Astrocyte of the hippocampus (primary cell): ENCODE measurements at places on chromosomes 1 and 21.
A peak's percentile ranks its signal among the peaks of the same experiment; 100 is the strongest.

GRCh38 chr1:44643721-44644334 is 30.5 kb downstream of the TMEM53 start:
- peak; percentile 78 for DNase-seq

- DNase-seq, result no peak
Observed at GRCh38 chr1:13728091-13728715, 28.2 kb downstream of the PRDM2 start.

- no peak for DNase-seq
Observed at GRCh38 chr1:116131866-116132605, 20.8 kb downstream of the MAB21L3 start.

- DNase-seq, result no peak
Observed at GRCh38 chr1:91763252-91763651, 122.7 kb downstream of the TGFBR3 start.

DNA sequence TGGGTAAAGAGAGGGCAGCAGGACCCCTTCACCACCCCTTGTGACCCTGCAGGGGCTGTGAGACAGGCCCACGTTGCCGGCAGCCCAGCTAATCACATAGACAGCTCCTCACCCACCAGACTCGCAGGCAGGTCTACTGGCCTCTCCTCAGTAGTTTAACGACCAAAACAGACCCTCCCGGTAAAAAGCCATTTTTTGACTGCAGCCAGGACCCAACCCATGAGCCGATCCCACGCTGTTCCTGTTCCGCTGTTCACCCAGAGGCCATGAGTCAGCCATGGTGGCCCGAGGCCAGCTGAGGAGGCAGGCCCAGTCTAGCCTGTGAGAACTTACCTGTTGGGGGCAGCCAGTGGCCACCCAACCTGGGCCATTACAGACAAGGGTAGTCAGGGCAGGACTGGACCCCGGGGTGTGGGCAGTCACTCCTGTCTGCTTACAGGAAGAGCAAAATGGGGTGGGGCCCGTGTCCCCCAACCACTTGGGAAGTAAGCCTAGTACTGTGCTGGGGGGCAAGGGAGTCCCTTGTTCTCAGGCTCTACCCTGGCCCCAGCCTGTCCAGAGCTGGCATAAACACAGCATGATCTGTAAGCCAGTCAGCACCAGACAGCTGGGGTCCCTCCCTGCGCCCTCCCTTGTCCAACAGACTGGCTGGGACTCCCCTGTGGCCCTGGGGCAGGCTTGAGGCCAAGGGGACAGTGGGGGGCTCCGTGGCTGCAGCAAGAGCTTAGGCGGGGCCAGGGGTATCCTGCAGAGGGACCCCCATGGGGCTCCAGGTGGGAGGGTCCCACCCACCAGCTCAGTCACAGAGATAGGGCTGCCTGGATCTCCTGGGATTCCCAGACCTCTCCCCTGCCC is 61.9 kb downstream of the WNT9A start:
- peak; percentile 72 for DNase-seq

DNA sequence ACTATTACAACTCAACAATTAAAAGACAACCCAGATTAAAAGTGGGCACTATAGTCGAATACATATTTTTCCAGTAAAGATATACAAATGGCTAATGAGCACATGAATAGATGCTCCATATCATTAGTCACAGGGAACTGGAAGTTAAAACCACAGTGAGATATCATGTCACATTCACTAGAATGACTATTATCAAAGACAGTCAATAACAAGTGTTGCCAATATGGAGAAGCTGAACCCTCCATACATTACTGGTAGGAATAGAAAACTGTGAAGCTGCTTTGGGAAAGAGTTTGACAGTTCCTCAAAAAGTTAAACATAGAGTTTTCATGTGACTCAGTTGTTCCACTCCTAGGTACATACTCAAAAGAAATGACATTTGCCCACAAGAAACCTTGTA is 30.6 kb upstream of the MRPS6 start:
- no peak for DNase-seq

DNA sequence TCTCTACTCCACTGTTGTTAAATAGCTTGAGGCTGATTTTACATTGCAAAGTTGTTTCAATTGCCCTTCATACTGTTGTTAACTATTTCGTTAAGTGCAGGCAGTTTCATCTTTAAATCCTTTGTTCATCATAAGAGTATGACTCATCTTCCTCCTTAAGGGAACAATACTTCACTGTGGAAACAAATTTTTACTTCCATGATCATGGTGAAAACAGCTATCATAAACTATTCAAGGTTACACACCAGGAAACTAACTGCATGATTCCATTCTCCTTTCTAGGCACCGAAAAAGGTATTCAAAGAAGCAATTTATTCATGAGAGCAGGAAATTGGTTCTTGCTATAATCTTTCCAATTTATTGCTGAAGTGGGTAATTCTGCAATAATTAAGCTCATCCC is 593.2 kb downstream of the LRRIQ3 start:
- peak; percentile 28 for DNase-seq

DNA sequence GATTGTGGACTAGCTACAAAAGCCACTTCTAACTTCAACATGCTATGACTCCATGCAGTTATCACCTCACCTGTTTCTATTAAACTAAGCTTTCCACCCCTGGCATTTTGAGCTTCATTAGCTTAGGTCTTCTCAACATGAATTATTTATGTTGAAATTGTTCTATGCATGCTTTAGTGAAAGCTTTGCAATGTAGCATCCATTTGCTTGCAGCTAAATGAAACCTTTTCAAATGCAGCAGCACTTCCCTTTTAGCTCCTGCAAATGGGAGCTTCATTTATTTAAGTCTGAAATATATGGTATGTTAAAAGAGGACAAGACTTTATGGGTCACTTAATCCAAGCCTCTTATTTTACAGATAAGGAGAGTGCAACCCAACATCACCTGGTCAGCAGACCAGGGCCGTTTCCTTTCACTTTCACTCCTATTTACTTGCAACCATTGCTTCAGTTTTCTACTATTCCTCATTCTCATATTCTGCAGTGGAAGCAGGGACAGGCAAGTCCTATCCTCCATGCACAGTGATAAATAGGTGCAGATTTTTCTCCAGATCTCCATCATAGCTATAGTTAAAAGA is 56.4 kb upstream of the SAMSN1 start:
- no peak for DNase-seq

DNA sequence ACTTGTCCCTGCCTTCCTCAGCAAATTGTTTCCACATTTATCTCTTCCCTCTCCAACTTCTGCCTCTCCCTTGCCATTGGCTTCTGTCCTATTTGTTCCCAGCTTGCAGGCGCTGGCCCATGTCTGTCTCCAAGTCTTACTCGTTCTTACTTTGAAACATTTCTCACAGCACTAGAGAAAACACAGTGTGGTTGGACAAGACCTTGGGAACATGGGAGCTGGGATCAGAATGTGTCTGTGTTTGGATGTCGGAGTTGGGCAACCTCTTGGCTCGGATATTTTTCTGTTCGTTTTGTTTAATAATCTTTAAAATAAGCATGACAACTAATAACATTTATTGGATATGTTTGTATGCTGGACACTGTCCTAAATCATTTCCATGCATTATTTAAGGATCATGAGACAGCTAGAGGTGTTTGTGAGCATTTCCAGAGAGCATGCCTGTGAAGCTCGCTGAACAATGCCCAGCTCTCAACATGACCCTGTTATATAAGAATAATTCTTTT is 5.9 kb upstream of the BRWD1 start:
- DNase-seq, result no peak

DNA sequence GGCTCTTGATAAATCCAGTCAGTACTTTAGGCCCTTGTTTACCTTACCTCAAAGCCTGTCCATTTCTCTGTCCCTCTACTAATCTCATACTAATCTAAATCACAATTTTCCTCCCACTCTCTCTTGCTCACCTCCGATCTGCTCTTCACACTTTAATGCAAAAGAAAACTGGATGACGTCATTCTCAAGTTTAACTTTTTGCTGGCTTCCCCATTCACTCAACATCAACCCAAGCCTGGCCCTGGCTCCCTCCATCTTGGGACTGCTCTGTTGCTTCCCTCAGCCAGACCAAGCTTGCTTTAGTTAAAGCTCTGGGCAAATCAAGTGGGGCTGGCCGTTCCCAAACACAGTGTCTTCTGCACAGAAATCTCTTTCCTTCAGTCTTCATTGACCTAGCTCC is 29.7 kb downstream of the COA6 start:
- DNase-seq, result no peak

GRCh38 chr1:244100704-244101453 is 49.8 kb downstream of the ZBTB18 start:
- DNase-seq, result no peak

DNA sequence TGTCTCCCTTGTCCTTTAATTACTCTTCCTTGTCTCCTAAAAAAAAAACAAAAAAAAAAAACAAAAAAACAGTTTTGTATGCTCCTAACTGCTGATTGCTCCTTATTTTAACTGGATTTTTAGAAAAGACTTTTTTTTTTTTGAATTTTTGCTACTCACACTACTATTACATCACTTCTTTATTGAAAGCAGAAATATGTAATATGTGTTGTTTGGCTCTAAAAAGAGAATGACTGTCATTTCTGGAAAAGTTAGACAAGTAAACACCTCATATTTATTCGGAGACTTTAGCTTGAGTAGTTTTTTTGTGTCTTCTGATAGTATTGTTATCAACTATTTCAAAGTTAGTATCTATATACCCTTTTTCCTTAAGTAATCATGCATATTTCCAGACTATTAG is 855.0 kb downstream of the USP25 start:
- no peak for DNase-seq

DNA sequence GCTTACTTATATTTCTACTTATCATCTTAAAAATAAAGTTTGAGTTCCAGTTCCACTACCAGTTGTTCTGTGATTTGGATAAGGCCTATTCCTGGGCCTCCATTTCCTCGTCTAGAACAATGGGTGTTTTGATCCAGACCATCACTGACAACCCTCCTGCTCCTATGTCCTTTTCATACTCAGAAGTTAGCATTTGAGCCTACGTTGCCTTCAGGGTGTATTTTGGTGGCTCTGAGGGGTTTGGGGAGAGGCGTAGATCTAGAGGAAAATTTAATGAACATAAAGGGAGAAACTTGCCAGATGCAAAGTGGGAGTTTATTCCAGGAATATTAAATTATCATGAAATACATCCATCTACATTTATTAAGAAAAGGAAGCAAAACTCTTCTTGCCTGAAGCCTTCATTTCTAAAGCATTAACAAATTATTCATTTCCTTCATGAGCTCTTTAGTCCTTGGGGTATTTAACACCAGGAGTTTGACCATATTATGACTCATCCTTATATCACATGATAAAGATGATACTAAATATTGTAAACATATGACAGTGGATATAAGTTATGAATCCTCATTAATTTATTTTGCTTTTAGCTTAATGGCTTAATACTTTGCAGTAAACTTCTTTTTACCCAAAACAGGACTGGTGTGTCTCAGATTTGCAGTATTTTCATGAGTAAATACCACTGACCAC is 47.2 kb upstream of the SYT14 start:
- DNase-seq, result no peak

DNA sequence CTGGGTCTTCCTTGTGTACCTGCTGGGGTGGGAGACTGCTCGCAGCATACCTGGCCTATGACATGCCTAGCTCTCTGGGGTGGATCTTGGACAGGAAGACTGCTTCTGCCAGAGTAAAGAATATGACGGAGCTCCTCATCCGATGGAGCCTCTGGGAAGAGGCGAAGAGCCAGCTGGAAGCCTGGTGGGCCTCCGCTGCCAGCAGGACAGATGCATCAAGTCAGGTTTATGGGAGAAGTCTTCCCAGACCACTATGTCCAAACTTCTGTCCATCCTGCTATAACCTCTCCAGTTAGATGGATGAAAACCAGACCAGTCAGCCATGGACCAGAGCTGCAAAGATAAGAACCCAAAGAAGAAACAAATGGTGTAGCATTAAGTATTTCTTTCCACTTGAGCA is 27.7 kb upstream of the NGF start:
- DNase-seq, result no peak

DNA sequence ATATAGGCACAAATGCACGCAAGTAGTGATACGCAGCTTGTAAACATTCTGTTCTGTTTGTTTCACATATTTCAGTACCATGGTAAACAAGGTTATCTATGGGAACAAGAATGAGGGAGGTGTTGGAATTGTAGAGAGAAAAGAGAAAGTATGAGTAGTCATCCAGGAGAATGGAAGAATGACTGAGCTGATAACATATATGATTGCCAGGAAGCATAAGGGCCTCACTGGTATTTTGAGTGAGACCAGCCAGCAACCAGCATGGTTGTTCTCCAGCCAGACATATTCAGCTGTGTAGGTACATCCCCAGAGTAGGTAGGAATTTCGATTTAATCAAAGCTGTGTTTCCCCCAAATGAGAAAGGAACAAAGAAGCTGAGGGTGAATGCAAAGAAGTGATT is 58.9 kb upstream of the ARTN start:
- no peak for DNase-seq

DNA sequence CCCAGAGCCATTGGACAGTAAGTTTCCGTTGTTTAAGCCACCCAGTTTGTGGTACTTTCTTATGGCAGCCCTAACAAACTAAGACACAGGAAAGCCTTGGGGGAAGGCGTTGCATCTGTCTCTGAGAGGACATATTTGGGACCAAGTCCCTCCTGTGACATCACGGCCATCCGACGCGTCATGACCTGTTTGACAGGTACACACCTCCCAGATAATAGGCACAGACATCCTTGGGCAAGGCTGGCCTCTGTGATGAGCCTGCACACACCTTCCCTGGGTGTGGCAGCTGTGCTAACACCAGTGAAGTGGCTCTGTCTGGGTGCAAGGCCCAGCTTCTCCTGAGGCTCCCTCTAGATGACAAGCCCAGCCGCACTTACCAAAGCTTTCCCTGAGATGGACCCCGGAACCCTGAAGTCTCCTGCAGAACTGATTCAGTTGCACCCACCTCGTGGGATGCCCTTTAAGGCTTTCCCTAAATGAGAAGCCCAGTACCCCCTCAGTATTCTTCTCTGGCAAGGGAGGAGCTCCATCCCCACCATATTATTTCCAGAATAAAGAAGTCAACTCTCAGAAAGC is 136.5 kb downstream of the ZSCAN20 start:
- no peak for DNase-seq

- DNase-seq, result no peak
Observed at GRCh38 chr21:32476661-32477423, 64.3 kb downstream of the EVA1C start.

DNA sequence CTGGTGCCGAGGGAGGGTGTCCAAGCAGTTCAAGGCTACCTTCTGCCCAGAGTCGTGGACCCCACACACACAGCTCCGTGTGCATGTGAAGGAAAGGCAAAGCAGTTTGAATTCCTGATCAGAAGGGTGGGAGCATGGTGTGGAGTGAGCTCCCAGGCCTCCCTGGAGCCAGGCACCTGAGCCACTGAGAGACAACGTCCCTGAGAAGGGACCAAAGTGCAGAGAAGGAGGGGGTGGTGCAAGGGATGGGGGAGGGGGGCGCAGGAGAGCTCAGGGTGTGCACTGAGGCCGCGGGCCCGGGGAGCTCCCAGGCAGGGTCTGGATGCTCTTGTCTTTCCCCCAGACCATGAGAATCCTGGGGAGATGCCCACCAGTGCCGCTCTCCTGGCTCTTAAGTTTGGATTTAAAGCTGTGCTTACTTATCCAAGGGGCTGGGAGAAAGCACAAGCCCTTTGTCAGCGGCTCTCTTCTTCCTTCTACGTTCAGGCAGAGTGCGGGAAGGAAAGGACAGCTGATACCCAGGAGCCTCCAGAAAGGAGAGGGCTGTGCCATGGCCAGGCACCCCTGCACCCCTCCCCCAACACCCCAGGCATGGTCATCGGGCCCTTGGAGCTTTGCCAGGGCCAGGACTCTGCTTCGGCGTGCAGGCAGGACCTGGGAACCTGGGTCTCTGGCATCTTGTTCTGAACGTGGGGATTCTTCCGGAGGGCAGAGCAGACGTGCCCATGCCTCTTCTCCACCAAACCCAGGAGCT is 24.1 kb downstream of the ACTA1 start:
- no peak for DNase-seq
